Thymus (tissue), 14 donors: ENCODE measurements at places on chromosomes 16 and 17. TPM values are rescaled to one million over a fixed set of nuclear protein-coding genes. Genes with fewer than 3 reads are reported as not detected.

GRCh38 chr17:40718930-40719329 is 15.4 kb upstream of the KRT24 start:
- no peak overlapping the region for H3K27ac ChIP-seq
- peaks cover 4% of the 10 kb centered on the region for H3K27me3 ChIP-seq
- H3K36me3 ChIP-seq, result no peaks in the 10 kb centered on the region
- DNase-seq, result no peak
- H3K4me3 ChIP-seq, result no peak overlapping the region

DNA sequence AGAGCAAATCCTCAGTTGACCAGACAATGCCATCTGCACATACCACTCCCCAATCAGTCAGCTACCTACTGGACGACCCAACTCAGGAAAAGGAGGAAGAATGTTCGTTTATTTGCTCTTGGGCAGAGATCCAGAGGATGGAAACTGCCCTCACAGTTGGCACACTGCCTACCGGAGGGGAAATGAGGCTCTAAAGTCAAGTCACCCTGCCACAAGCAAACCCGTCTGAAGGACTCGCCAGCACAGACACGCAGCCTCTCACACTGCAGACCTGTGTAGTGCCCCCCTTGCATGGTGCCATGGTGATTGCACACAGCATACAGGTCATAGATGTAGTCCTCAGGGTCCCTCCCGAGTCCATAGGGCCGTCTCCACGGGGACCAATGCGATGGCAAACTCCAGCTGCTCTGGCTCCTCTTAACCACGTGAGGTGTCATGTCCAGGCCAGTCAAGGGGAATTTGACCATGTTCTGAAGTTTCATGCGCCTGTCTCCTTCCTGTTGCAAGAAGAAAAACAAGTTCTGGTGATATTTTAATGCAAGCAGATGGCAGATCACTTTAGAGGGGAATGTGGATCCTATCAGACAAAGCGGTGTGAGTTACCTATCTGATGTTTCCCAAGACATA is 69.5 kb downstream of the USP31 start:
- H3K36me3 ChIP-seq, result peaks cover 2% of the 10 kb centered on the region
- DNase-seq, result no peak
- H3K4me1 ChIP-seq, result peaks cover 2% of the 10 kb centered on the region
- H3K27me3 ChIP-seq, result no peaks in the 10 kb centered on the region
- H3K27ac ChIP-seq, result peak overlapping the region; percentile 53

GRCh38 chr17:64240741-64241347 is 22.2 kb downstream of the TEX2 start:
- no peak overlapping the region for H3K4me3 ChIP-seq
- no peak for DNase-seq
- no peaks in the 10 kb centered on the region for H3K27me3 ChIP-seq
- no peak overlapping the region for H3K27ac ChIP-seq
- no peaks in the 10 kb centered on the region for H3K36me3 ChIP-seq
- no peaks in the 10 kb centered on the region for H3K4me1 ChIP-seq

Gene IGFALS
- total RNA-seq, result 4.0 TPM
